ENCODE measurements at places on chromosomes 13 and 19.

DNA sequence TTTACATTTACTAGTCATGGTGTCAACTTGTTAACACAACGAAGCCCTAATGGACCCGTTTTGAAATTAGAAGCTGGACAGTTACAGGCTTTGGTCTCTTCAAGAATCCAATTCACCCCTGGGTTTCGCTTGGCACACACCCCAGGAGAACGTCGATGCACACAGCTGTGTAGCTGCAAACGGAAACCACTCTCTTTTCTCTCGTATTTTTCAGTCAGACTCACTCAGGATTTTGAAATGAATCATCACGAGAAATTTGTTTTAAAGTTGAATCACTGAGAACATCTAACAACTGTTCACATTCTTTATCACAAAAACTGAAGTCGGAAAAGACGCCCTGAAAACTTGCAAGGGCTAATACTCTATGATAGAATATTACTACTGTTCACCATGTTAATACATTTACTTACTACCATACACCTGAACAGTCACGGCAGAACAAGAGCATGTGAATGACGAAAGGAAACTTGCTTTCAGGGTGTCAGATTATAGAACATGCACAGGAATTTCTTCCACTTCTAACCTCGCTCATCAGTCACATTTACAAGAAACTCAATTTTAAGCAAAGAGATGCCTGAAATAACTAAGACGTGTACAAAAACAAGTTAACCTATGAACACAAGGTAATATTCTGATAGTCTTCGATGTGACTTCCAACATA is 4.7 kb downstream of the PNMA8A start:
- DNase-seq: no peak

DNA sequence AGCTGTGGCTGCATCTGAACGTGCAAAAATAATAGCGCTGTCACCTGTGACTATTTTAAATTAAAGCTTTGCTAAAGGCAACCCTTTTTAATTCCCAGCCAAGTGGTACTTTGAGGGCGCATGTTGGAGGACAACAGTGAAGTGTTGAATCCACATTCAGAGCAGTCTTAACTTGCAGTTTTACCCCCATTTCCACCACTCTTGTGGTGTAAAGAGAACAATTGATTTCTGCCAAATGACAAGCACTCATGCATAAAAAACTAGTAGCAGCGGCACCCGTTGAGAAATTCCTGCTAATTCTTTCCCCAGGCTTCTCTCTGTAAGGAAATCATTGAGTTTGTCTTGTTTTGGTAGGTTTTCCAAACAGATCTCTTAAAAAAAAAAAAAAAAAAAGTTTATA is 1033.3 kb downstream of the EFNB2 start:
- DNase-seq: no peak

GRCh38 chr19:46295401-46296201 is 1.2 kb upstream of the HIF3A start:
- DNase-seq: no peak

- no peak for DNase-seq
Observed at GRCh38 chr13:104854698-104855097, 1680.8 kb downstream of the EFNB2 start.

All from activated CD8-positive, alpha-beta memory T cell treated with anti-CD3 and anti-CD28 coated beads for 4 hours (primary cell).